Upper lobe of right lung (tissue), 1 donor: ENCODE measurements at places on chromosomes 1 and 21. TPM values are rescaled to one million over a fixed set of nuclear protein-coding genes. Genes with fewer than 3 reads are reported as not detected.

- H3K4me1 ChIP-seq, result no peaks in the 10 kb centered on the region
- H3K27ac ChIP-seq, result no peak overlapping the region
- no peaks in the 10 kb centered on the region for H3K27me3 ChIP-seq
- no peak for DNase-seq
Measured at GRCh38 chr1:57132993-57133622, 167.3 kb upstream of the C8B start.

GRCh38 chr1:15205586-15206346 lies 41.3 kb upstream of the FHAD1 start:
- H3K27ac ChIP-seq, result no peak overlapping the region
- no peaks in the 10 kb centered on the region for H3K36me3 ChIP-seq
- H3K4me3 ChIP-seq, result no peak overlapping the region
- H3K27me3 ChIP-seq, result no peaks in the 10 kb centered on the region
- H3K4me1 ChIP-seq, result peaks cover 17% of the 10 kb centered on the region
- peak; percentile 10 for DNase-seq

GRCh38 chr21:38831526-38832467 lies 26.1 kb downstream of the ETS2 start:
- no peaks in the 10 kb centered on the region for H3K27me3 ChIP-seq
- peaks cover 19% of the 10 kb centered on the region for H3K4me1 ChIP-seq
- no peaks in the 10 kb centered on the region for H3K36me3 ChIP-seq

GRCh38 chr1:19262047-19262446 lies 10.4 kb downstream of the MRTO4 start:
- H3K27ac ChIP-seq, result no peak overlapping the region
- peaks cover 39% of the 10 kb centered on the region for H3K36me3 ChIP-seq
- DNase-seq, result no peak

DNA sequence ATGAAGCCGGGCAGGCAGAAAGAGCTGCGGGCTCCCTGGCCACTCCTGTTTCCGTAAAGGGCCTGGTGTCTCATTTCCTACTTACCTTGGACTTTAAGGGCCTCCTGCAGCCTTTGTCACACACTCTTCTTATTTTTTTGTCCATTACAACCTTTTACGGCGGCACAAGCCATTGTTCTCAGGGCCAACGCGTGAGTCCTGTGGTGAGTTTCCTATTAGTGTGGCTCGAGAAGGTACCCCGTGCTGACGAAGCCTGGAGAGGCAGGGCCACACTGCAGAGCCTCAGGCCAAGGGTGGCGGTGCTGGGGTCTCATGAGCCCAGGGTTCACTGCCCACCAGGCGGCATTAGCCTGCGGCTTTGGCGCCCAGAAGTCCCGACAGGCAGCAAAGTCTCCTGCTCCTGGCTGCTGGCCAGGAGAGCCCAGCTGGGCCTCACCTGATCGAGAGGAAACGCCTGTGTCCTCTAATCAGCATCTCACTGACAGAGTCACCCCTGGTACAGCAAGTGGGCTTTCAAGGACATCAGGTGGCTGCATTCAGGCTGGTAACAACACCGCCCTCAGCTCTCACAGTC lies 62.0 kb downstream of the SIK1 start:
- H3K4me3 ChIP-seq, result no peak overlapping the region
- H3K4me1 ChIP-seq, result peaks cover 14% of the 10 kb centered on the region
- H3K27me3 ChIP-seq, result no peaks in the 10 kb centered on the region
- no peak for DNase-seq
- peak overlapping the region; percentile 6 for H3K27ac ChIP-seq

GRCh38 chr21:37984416-37984815 lies 68.2 kb upstream of the KCNJ6 start:
- H3K36me3 ChIP-seq, result no peaks in the 10 kb centered on the region
- no peak overlapping the region for H3K27ac ChIP-seq
- no peaks in the 10 kb centered on the region for H3K4me1 ChIP-seq
- DNase-seq, result no peak
- no peak overlapping the region for H3K4me3 ChIP-seq
- peaks cover 9% of the 10 kb centered on the region for H3K27me3 ChIP-seq

DNA sequence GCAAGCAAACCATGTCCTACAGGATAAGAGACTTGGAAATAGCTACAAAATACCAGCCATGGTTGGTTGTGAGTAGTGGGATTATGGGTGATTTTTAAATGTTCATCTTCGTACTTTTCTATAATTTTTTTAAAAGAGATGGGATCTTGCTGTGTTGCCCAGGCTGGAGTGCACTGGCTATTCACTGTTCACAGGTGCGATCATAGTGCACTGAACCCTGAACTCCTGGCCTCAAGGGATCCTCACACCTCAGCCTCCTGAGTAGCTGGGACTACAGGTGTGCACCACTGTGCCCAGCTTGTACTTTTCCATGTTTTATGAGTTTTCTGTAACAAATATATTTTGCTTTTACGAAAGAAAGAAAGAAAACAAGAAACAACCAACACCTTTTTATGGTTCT lies 224.2 kb downstream of the FOXD2 start:
- H3K36me3 ChIP-seq, result no peaks in the 10 kb centered on the region
- H3K4me3 ChIP-seq, result no peak overlapping the region

GRCh38 chr1:111220302-111220890 lies 7.1 kb upstream of the CHI3L2 start:
- no peak for DNase-seq
- no peak overlapping the region for H3K27ac ChIP-seq
- H3K27me3 ChIP-seq, result no peaks in the 10 kb centered on the region
- peaks cover 46% of the 10 kb centered on the region for H3K4me1 ChIP-seq

DNA sequence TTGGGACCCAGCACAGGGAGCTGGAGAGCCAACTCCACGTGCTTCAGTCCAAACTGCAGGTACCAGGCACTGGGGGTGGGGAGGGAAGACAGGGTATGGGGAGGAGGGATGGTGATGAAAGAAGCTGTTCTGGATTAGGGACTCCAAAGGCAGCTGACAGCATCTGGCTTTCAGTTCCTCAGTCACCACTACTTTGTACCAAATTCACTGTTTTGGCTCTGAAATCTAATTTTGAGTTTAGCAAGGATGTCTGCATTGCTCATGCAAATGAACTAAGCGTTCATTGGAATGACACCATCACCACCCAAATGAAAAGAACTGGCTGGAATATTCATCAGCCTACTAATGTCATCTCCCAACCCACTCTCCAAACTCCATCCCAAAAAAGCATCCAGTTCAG lies 8.7 kb downstream of the C1orf74 start:
- H3K27me3 ChIP-seq, result no peaks in the 10 kb centered on the region
- H3K4me3 ChIP-seq, result no peak overlapping the region
- no peaks in the 10 kb centered on the region for H3K36me3 ChIP-seq
- H3K27ac ChIP-seq, result no peak overlapping the region
- H3K4me1 ChIP-seq, result no peaks in the 10 kb centered on the region

Gene PGM1
- 53.9 TPM for total RNA-seq

Gene ELAPOR1
- 5.6 TPM for total RNA-seq

Gene RIPPLY3
- total RNA-seq, result not detected

Gene GPX7
- total RNA-seq, result 6.2 TPM

Gene CD2
- total RNA-seq, result 11.4 TPM

Gene FCRL2
- total RNA-seq, result 0.20 TPM

Gene RBM15
- total RNA-seq, result 22.1 TPM
